ENCODE measurements at places on chromosomes 13 and 19. TPM values are rescaled to one million over a fixed set of nuclear protein-coding genes. Genes with fewer than 3 reads are reported as not detected.

The APC2 gene
- total RNA-seq = 0.27 TPM

The F7 gene
- not detected for total RNA-seq

The PLEKHF1 gene
- 33.7 TPM for total RNA-seq

The FGF21 gene
- total RNA-seq = not detected

The MEIOSIN gene
- total RNA-seq = not detected

DNA sequence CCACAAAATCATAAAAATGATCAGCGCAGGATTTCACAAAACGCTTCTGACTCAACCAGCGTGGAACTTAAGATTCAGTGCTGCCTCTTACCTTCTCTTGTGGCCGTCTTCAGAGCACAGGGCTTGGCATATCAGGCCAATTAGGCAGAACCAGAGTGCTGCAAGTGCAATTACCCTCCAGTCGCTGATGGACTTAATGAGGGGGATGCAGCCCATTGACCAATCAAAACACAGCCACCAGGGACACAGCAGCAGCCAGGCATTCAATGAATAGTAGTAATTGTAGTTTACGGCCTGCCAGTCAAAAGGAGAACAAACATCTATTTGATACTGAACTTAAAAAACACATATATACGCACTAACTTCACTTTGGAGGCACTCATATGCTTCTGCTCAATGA lies 38.2 kb downstream of the TMTC4 start:
- DNase-seq = no peak

DNA sequence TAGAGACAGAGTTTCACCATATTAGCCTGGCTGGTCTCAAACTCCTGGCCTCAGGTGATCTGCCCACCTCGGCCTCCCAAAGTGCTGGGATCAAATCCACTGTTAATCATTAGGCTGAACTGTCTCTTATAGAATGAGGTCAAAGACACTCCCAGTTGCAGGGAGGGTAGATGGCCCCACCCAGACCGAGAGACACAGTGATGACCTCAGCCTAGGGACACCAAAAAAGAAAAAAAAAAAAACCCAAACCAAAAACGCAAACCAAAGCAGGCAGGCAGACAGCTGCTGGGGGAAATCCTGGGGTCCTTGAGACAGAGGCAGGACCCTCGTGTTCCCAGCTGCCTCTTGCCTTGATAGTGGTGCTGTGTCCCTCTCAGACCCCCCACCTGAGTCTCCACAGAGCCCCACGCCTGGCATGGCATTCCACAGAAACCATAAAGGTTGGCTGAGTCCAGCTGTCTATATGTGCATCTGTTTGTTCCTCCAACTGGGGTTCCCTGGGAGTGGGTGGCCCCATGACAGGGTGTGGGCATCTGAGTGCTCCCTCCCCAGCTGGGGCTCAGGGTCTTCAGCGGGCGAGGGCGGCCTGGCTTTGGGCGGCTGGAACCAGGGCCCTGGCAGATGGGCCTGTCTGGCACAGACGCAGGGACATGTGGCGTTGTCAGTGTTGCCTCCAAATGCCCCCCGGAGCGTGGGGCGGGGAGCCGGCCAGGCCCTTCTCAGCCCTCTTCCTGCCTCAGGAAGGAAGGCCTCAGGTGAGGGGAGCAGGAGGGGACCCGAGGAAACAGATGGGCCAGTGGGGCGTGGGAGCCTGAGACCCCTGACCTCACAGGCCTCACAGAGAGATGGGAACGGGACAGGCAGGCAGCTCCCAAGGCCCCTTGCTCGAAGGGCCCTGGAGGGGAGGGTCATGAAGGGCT lies 5.2 kb downstream of the DAND5 start:
- DNase-seq = no peak

GRCh38 chr13:28859069-28859468 lies 38.9 kb downstream of the MTUS2 start:
- DNase-seq = no peak

DNA sequence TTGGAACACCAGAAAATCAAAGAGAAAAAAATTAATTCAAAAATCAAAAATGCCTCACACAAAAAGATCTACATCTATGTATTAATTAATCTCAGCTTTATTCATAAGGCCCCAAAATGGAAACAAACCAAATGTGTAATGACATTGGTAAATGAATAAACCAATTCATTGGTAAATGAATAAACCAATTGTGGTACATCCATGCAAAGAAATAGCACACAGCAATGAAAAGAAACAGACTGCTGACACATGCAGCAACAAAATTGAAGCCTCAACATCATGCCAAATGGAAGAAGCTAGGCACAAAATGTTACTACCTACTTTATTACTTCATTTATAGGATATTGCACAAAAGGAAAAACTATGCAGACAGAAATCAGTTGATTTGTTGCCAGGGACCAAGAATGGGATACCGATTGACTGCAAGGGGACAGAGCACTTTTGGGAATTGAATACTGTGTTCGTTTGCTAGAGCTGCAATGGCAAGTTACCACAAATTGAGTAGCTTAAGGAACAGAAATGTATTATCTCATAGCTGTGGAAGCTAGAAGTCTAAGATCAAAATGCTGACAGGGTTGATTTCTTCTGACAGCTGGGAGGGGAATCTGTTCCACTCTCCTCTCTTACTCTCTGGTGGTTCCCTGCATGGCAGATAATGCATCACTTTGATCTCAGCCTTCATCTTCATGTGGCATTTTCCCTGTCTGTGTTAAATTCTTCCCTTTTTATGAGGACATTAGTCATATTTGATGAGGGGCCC lies 252.8 kb downstream of the RFC3 start:
- DNase-seq = no peak

GRCh38 chr19:35013820-35014754 lies 14.0 kb downstream of the GRAMD1A start:
- peak; percentile 51 for DNase-seq

- DNase-seq = no peak
Measured at GRCh38 chr13:54845351-54845965, 1816.8 kb downstream of the OLFM4 start.

GRCh38 chr13:50708461-50708860 lies 135.0 kb downstream of the DLEU7 start:
- DNase-seq = no peak

DNA sequence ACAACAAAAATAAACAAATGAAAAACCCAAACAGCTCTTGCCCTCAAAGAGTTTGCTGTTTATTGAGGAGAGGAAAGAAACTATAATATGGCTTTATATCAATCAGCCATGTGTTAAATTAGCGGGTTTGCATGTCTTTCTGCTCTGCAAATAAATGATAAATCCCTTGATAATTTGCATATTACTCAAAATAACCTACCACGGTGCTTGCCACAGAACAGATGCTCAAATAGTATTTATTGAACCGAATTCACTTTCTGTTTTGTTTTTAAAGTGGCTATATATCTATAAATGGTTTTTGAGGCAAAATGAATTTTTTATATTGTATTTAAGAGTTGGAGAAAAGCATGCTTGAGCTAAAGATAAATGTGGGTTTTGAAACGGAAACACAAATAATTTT lies 428.1 kb downstream of the ITGBL1 start:
- DNase-seq = no peak

DNA sequence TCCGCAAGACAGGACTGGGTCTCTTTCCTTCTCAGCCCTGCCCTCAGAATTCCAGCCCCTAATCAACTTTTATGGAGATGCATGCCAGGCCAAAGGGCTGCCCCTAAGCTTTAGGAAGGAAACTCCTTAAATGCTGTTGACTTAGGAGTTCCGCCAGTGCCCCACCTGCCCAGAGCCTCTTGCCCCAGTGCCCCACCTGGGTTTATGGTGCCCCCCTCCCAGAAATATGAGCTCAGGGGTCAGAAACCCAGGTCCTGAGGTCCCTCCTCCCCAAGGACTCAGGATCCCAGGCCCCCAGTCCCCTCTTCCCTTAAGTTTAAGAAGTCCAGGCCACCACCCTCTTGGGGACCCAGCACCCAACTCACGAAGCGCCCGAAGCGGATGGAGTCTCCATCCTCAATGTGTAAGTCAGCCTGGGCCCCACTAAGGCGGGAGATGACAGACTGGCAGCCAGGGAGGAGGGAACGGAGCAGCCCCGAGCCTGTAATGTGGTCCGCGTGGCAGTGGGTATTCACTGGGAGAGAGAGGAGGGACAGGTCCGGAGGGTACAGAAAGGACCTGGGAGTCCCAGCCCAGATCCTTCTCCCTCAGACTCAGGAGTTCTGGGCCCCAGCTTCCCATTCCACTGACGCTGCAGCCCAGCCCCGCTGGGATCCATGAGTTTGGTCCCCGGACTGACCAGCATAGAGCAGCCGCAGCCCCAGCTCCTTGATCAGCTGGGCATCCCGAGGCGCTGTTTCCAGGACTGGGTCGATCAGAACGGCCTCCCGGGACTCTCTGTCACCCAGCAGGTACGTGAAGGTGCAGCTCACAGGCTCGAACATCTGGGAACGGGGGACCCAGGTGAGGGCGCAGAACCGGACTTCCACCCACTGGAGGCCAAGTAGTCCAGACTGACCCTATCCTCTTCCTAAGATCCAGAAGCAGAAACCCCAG lies 897 bp downstream of the ETHE1 start:
- peak; percentile 53 for DNase-seq

DNA sequence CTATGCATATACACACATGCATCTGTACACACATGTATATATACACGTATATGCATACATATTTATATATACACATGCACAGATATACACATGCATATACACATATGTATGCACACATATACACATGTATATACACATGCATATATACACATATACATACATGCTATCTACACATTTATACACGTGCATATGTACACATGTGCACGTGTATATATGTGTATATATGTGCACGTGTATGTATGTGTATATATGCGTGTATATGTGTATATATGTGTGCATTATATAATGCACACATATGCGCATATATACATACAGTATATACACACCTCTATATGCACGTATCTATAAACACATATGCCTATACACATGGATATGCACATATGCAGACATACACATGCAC lies 17.8 kb downstream of the ARHGEF7 start:
- DNase-seq = no peak

GRCh38 chr13:72852207-72852606 lies 70.3 kb downstream of the PIBF1 start:
- no peak for DNase-seq

DNA sequence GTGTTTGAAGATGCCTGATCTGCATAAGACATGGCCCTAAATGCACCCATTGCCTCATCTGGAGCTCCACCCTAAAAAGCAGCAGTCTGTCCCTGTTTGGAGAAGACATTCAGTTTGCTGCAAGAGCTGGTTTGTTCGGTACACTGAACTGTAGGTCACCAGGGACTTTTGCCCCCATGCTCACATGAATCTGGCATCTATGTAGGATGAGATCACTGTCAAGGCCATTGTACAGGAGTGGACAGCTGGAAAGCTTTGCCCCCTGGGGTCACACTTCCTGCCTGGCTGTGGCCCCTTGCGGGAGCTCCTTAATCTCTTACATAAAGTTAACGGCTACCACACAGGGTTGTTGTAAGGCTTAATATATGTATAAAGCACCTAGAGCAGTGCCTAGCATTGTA lies 73.0 kb downstream of the IPO5 start:
- no peak for DNase-seq

DNA sequence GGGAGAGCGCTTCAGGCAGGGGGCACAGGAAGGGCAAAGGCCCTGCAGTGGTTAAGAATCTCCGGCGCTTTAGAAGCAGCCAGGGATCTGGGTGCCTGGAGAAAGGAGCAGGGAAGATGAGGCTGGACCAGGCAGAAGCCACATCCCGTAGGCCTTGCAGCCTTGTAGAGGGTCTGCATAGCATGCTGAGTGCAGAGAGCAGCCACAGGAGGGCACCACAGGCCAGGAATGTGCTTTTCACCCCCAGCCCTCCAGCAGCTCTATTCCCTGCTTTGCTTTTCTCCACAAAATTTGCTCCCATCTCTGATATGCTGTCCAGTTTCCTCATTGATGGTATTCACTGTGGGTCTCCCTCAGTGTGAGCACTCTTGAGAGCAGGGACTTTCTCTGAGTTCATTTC lies 5.7 kb downstream of the WDR62 start:
- peak; percentile 33 for DNase-seq

GRCh38 chr19:3683405-3684053 lies 16.7 kb downstream of the PIP5K1C start:
- no peak for DNase-seq

Data from CD8-positive, alpha-beta T cell (primary cell).